ENCODE measurements at places on chromosomes 5 and 9.

GRCh38 chr5:142957528-142957927 lies 187.4 kb downstream of the ARHGAP26 start:
- DNase-seq: no peak

DNA sequence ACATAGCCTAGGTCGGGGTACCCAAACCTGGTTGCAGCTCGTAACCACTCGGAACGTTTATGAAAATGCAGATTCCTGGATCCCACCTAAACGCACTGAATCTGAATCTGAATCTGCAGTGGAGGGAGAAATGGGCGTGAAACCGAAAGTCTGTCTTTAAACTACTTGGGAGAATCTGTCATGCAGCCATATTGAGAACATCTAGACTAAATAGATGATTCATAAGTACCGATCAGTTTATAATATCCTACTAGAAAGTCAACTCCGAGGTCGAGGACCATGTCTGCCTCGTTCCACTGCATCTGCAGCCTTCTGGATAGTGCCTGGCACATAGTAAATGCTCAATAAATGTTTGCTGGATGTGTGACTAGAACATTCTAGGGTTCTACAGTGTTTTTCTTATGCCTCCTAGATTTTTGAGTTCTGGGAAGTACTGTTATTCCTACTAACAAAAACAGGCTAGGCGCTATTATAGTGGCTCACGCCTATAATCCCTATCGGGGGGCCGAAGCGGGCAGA lies 632 bp downstream of the COQ4 start:
- no peak for DNase-seq

GRCh38 chr5:50302815-50303490 lies 138.1 kb downstream of the EMB start:
- DNase-seq: no peak

- DNase-seq: peak; percentile 82
These were observed at the start of gene SLC25A46 for GRCh38 chr5:110738812-110739651. Gene SLC25A46, plus strand, starts transcription at chr5:110739007. Its CDS starts 113 bp downstream, at chr5:110739120.

GRCh38 chr9:134886413-134886913 lies 5.9 kb downstream of the FCN2 start:
- DNase-seq: no peak

DNA sequence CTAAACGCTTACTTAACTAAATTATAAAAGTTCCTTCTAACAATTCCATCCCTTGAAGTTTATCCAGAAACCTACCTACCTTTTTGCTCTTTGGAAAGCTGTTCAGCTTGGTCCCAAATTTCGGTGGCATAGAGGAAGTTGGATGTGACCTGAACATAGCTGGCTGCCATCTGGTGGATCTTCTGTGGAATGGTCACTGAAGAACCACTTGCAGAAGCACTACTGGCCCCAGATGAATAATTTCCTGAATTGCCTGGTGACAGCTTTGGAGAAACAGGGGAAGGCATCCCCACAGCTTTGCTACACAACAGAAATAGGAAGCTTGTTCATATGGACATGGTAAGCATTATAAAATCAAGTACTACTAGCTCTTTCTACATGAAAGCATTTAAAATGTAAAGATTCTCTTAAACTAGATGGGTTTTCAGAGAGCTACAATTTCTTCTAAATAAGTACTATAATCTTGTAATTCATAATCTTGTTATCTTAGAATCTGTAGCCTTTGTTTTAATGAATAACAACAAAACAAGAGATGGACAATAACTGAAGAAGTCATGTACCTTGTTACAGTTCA lies 9.9 kb downstream of the LEAP2 start:
- DNase-seq: peak; percentile 7

DNA sequence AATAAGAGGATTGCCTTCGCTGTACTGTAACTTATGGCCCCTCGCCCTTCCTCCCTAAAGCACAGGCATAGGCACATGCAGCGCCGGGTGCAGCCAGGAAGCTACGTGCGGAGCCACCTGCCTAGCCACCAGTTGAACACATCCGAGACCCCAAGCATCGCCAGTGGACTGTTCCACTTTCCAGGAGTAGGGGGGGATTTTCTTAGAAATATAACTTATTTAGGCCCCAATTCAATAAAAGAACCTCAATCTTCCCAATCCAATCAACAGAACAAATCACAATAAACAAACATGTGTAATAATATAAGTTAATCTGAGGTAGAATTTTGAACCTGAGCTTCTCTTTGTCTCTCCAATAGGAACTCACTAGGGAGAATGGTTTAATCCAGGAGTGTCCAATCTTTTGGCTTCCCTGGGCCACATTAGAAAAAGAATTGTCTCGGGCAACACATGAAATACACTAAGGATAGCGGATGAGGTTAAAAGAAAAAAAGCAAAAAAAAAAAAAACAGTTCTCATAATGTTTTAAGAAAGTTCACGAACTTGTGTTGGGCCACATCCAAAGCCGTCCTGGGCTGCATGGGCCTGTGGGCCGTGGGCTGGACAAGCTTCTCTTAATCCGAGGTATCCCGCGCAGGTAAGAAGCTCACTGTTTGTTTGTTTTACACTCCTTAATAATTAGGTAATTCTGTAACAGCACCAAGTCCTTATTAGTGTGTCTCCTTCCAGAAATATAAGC lies 22.0 kb upstream of the NIPBL start:
- no peak for DNase-seq

DNA sequence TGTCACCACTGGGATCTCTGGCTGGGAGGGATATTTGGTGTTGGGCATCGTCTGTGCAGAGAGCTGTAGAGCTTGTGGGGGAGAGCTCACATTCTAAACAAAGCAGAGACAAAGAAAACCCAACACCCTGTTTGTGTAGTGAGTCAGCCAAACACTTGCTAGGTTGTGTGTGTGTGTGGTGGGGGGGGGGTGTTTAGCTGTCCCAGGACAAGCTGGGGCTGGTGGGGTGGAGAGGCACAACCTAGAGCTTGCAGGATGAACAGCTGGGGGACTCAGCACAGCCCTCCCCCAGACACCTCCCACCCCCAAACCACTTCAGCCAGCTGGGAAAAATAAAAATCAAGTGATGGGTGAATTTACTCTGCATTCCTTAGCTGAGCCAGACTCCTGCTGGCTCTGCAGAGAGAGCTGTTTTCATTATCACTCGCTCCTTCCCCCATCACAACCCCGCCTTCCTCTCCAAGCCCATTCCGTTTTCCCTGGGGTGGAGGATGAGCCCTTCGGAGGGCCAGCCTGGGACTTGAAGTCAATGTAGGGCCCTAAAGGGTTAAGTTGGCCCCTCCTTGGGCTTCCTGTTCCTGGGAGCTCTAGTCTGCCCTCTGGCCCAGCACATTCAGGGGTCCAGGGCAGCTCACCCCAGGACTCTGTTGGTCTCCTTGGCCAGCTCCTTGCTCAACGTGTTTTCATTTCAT lies 2.6 kb downstream of the OLFML2A start:
- no peak for DNase-seq

DNA sequence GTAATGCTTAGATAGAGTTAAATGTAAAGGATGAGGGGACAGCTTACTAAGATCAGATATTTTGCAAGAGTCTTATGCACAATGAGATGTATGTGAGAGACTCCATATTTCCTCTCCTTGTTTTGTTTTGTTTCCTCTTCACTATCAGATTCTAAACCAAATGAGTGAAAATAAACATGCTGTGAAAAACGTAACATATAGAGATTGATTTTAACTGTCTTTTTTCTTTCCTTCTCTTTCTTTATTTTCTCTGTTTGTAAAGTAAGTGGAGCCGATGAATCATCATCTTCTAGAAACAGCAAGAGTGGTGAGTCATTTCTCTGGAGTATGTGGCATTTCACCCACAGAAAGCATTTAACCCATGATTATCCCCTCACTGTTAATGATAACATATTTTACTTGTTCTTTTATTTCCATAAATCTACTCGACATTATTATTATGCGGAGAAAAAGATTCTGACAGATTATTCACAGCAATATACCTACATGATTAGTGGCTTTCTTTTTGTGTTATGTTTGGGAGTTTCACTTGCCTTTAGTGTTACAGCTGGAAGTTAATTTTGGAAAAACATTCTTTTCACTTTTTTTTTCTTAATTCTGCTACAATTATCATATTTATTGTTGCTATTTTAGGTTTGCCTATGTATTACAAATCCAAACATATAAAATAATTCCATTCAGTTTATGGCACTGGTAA lies 2.1 kb upstream of the ANXA1 start:
- no peak for DNase-seq

DNA sequence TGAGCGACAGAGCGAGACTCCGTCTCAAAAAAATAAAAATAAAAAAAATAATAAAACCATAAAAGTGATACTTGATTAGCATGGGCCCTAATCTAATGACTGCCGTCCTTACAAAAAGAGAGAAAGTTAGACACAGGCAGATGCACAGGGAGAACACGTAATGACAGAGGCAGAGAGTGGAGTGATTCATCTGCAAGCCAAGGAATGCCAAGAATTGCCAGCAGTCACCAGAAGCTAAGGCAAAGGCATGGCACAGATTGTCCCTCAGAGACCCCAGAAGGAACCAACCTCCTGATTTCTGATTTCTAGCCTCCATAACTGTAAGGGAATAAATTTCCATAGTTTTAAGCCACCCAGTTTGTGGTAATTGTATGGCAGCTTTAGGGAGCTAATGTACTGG lies 79.6 kb upstream of the FREM1 start:
- no peak for DNase-seq

GRCh38 chr9:78393932-78394331 lies 97.0 kb downstream of the PSAT1 start:
- no peak for DNase-seq

DNA sequence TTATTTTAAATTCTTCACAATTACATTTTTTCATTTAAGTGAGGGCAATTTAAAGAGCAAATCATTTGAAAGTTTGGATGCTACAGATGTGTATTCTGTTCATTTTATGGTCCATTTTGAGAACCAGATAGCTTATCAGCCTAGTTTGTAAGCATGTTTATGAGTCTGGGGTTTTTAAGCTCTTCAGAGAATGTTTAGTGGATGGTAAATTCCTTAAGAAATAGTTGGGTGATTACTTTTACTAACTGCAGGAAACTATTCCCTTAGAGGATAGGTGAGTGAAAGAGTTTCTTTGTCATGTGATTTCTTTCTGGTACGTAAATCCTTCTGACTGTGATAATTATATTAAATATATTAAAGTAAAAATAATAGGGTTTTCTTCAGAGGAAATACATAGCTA lies 17.6 kb downstream of the RASGRF2 start:
- no peak for DNase-seq

DNA sequence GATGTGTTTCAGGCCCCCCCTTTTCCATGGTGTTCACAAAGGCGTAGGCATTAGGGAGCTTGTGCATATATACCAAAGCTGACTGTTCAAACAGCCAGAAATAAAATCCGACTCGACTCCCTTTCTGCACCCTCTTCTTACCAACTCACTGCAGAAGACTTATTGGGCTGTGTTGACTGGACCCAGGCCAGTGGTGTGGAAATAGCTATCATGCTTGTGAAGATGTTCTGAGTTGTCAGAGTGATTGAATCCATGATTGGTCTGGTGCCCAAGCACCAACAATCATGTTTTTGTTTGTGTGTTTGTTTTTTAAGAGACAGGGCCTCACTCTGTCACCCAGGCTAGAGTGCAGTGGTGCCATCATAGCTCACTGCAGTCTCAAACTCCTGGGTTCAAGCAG lies 21.6 kb downstream of the TJP2 start:
- DNase-seq: no peak

GRCh38 chr9:128124873-128125579 lies 2.5 kb downstream of the PTGES2 start:
- DNase-seq: peak; percentile 35

DNA sequence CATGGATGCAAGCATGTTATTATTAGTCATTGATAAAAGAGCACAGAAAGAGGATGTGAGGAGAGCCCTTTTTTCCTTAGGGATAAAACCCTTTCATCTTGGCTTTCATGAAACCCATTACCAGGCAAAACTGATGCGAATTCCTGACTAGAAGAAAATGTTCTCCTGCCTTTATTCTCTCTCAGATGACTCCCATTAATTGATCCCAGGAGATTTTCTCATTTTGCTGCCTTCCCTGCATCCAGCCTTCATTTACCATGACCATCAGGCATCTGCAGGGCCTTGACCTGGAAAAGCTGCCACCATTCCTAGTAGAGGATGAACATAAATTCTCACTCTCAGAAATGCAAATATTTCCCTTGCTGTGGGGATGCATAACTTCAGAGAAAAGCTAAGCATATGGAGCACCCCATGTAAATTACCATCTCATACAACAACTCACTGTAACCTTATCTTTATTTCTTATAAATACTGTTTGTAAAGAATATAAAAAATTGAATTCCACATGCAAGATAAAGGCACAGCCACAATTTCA lies 176.5 kb downstream of the PDE4D start:
- DNase-seq: no peak

- no peak for DNase-seq
These were observed 2.2 kb upstream of the ADGRD2 start for GRCh38 chr9:124448019-124448418.

GRCh38 chr5:78447775-78448424 lies 87.5 kb downstream of the SCAMP1 start:
- DNase-seq: no peak

DNA sequence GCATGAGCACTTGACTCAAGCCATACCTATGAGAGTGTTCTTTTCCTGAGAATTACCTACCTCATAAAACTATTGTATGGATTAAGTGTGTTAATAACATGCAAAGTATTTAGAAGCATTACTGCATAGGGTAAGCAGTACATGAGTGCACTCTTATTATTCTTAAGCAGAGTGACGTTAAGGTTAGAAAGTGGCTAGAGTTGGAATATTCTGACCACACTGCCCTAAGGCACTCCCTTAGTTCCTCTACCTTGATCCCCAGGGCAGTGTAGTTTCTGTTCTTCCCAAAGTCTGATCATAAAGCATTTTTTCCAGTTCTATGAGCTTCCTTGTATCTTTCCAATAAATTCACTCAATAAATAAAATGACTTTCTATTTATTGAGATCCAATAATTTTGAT lies 189.2 kb downstream of the PCSK1 start:
- DNase-seq: no peak

DNA sequence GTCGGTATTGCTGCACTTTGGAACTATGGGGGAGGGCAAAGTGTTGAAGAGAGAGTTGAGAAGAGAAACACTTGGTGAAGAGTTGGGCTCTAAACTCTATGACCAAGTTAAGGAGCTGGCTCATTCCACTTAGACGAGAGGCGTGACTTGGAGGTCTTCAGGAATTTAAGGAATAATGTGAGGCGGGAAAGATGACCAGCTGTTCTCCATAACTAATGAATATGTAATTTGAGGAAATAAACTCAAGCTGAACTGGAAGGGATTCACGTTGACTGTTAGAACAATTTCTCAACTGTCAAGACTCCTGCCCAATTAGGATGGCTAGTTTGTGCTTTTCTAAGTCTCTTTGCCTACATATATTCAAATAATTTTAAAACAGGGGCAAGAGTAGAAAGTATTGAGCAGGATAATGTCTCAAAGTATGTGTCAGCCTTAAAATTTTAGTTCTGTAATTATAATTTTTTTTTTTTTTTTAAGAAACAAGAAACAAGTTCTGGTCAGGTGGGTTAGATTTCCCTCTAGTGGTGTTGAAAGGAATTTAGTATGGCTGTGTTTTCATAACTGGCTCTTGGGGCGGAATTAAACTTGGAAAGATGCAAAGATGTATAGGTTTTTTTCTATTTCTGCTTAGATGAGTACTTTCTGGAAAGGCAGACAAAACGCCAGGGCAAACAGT lies 33.4 kb downstream of the TMEM252 start:
- DNase-seq: no peak

Data from activated CD4-positive, alpha-beta T cell treated with anti-CD3 and anti-CD28 coated beads, Interleukin-2, amount 50 U/mL, for 4 hours (primary cell).